NCI-H2171 (cell line): ENCODE measurements at places on chromosomes 5 and 9.
A peak's percentile ranks its signal among the peaks of the same experiment; 100 is the strongest.

GRCh38 chr5:88093765-88094164 lies 174.9 kb downstream of the TMEM161B start:
- no peak for DNase-seq

GRCh38 chr9:81687521-81688261 lies 1.7 kb downstream of the TLE1 start:
- DNase-seq = no peak

GRCh38 chr5:79934681-79935080 lies 56.4 kb downstream of the MTX3 start:
- no peak for DNase-seq

GRCh38 chr5:124650147-124650561 lies 96.3 kb downstream of the ZNF608 start:
- DNase-seq = no peak

GRCh38 chr9:129895376-129896268 lies 60.4 kb downstream of the USP20 start:
- no peak for DNase-seq

- no peak for DNase-seq
These were observed 34.4 kb upstream of the CCDC112 start for GRCh38 chr5:115330830-115331229.

- no peak for DNase-seq
These were observed 165.7 kb downstream of the NSG2 start for GRCh38 chr5:174211277-174211626.

GRCh38 chr9:88197781-88198340 lies 59.6 kb upstream of the SPATA31C2 start:
- no peak for DNase-seq

DNA sequence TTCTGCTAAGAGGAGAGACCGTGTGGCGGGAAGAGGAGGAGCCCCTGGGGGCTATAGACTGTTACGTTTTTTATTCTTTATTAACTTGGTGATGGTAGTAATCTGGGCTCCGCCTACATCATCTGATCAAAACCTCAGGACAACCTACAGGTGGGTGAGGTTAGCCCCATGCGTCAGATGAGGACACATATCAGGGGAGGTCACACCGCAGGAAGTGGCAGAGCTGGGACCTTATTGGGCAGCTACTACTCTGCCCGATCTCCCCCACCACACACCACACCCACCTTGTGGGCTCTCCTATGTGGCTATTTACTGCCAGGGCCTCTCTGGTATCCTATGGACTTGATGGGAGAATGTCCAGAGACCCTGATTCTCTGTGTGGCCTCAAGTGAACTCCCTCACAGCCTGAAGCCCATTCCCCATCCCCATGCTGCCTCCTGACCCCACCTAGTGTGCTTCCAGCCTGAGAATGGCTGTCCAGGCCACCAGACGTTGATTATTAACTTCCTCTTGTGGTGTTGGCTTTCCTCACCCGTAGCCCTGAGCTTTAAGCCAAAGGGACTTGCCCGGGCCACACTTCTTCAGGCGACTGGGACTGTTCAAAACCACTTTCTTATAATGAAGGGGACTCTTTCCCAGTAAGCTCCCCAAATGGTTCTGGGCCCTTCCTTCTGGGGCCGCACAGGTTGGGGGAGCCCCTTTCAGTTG lies 8.2 kb downstream of the UNC5A start:
- no peak for DNase-seq

- DNase-seq = no peak
These were observed 92.9 kb upstream of the MTAP start for GRCh38 chr9:21709464-21710058.

DNA sequence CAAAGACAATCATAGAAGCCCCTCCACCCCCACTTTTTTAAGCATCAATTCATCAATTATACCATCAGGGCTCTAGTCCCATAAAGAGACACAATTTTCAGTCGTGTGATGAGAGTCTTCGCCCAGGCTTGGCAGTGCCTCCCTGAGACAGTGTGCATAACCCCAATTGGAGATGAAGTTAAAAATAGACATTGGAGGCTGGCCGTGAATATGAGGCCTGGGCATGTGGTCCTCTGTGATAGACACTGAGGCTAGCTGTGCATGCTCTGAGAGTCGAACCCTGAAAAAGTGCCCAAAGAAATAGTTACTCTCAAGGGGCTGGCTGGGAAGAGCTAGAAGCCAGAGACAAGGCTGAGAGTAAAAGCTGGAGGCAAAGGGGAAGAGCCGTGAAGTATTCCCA lies 248.6 kb upstream of the NR4A3 start:
- DNase-seq = no peak

DNA sequence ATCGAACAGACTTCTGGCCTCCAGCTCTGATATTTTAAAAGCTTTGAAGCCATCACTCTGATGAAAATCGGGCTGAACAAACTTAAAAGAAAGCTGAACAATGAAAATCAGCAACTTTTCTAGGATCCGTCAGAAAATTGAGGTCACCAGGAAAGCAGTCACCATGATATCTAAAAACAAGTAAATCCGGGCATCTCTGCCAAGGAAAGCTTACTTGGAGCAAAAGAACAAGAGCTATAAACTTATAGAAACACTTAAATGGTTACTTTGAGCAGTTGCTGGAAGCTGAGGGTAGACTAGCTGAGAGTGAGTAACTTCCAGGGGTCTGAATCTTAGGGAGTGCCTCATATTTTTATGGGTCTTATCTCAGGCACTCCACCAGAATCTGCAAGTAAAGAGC lies 1043.0 kb upstream of the CDH18 start:
- no peak for DNase-seq

DNA sequence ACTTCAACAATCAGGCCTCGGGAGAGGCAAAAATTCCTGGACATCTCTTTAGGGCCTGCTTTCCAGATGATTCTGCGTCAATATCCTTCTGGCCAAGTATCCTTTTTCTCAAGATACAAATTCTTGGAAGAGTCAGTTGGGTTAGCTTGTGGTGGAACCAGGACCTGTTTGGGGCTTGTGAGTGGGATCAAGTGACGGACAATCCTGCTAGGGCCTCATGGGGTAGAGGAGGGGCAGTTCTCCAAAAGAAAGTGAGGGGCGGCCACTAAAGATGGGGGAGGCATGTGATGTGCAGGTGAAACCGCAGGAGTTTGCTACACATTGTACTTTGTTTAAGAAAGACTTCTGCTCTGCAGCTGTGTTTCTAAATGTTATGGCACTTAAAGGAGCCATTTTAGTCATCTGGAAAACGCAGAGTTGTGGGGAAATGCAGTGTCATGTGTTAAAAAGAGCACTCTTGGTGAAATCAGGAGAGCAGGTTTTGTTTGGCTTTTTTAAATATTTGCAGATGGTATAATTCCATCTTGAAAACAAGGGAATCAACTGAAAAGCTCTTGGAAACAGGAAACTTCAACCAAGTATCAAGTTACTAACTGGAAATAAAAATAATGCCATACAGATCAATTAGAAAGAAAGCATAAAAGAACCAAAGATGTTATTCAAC lies 27.4 kb upstream of the GSN start:
- DNase-seq = no peak

- DNase-seq = no peak
These were observed 24.2 kb downstream of the FAM78A start for GRCh38 chr9:131252120-131252519.

GRCh38 chr9:129460323-129461261 lies 160.3 kb downstream of the C9orf50 start:
- DNase-seq = peak; percentile 98

GRCh38 chr9:116202219-116202912 lies 48.8 kb downstream of the PAPPA start:
- DNase-seq = no peak

GRCh38 chr5:166576323-166576722 lies 1715.1 kb upstream of the WWC1 start:
- no peak for DNase-seq

DNA sequence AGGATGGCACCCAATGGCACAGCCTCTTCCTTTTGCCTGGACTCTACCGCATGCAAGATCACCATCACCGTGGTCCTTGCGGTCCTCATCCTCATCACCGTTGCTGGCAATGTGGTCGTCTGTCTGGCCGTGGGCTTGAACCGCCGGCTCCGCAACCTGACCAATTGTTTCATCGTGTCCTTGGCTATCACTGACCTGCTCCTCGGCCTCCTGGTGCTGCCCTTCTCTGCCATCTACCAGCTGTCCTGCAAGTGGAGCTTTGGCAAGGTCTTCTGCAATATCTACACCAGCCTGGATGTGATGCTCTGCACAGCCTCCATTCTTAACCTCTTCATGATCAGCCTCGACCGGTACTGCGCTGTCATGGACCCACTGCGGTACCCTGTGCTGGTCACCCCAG lies 25.4 kb downstream of the HRH2 start:
- no peak for DNase-seq

GRCh38 chr5:37839407-37840052 lies at the start of gene GDNF:
Gene GDNF, minus strand, starts transcription at chr5:37840041. Its CDS starts 5,245 bp downstream, at chr5:37834796.
- DNase-seq = peak; percentile 73

- DNase-seq = no peak
These were observed 358.9 kb downstream of the ICE1 start for GRCh38 chr5:5781335-5781734.

- no peak for DNase-seq
These were observed 20.8 kb upstream of the SLC6A3 start for GRCh38 chr5:1465966-1466471.

DNA sequence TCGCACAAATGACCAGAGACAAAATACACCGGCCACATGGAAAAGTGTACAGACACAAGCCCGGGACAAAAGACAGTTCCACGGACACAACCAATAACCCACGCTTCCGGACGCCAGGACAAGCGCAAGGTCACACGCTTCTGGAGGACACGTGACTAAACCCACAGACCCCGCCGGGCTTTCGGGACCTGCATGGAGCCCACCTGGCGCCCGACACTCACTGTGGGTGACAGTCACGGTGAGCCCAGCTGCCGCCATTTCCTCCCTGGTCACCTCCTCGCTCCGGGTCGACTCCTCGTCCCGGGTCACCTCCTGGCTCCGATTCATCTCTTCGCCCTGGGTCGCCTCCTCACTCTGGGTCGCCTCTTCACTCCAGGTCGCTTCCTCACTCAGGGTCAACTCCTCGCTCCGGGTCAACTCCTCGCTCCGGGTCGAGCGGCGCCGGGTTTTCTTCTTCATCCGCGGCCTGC lies 470 bp downstream of the BAG1 start:
- no peak for DNase-seq

GRCh38 chr5:172775326-172776234 lies 4.6 kb upstream of the DUSP1 start:
- DNase-seq = no peak

GRCh38 chr9:22265038-22265437 lies 181.6 kb upstream of the DMRTA1 start:
- no peak for DNase-seq

GRCh38 chr9:4842734-4843133 lies 50.0 kb downstream of the RCL1 start:
- DNase-seq = no peak

DNA sequence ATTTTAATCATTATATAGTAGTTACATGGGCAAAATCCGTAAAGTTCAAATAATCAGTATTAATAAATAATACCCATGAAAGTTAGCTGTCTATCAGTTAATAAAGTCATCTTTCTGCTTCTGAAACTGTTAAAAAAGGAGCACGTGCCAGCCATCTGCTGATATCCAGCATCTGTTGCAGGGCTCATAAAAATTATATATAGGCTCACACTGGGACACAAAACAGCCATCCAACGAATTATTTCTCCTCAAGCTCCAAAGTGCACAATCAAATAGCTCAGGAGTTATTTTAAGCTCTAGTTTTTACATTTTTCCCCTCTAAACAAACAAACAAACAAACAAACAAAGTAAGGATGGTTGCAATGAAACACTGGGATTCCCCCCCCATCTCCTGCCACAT lies 48.3 kb downstream of the MRPS27 start:
- no peak for DNase-seq

DNA sequence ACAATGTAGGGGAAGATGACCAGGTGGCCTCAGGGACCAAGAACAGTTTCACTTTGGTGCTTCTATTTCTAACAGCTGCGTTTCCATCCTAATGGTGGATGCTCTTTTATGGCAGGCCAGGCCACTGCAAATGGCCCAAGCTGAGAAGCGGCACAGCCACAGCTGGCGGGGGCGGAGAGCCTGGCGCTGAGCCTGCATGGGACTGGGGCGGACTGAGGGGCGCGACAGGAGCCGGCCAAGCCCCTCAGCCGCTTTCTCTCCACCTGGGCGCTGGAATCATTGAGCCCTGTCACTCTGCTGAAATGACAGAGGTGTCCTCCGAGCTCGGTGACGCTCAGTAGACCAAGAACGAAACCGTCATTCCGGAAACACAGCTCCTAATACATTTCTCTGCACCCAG lies 317.3 kb upstream of the PDE4D start:
- DNase-seq = no peak

GRCh38 chr5:167952278-167952995 lies 339.0 kb upstream of the WWC1 start:
- DNase-seq = no peak

DNA sequence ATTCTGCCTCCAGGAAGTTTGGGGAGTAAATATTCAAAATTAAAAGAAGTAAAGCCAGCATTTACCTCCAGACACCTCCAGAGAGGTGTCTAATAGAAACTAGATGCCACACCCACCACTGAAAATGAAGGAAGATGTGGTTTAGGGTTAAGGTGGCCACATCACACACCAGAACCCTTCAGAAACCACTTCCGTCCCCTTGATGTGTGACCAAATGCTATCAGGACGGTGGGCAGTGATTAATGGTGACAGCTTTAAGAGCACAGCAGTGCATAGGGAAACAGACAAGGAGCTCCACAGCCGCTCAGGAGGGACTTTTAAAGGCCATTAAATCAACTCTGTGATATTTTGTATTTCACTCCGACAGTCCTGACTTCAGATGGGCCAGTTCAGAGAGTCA lies 295.2 kb downstream of the BRINP1 start:
- no peak for DNase-seq

- DNase-seq = no peak
These were observed 17.1 kb downstream of the SCAI start for GRCh38 chr9:125126019-125126746.

DNA sequence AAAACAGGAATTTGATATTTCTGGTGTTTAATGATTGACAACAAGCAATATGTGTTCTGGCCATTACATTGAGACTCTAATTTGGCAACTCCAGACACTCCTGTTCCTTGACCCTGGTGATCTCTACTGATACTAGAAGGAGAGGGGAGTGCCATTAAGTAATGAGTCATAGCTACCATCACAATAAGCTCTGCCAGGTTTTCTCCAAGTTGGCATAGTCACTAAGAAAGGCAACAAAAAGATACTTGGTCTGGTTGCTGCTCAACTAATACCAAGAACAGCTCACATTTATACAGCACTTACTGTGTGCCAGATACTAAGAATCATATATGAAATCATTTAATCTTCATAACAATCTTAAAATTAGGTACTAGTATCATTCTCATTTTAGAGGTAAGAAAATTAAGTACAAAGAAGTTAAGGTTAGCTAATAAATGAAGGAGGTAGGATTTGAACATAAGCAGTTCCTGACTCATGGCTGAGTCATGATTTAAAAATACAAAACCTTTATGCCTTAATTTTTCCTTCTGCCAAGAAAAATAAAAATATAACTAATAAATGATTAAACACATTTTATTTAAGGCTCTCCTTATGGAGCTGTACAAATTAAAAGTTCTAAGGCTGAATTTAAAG lies 19.9 kb upstream of the PRXL2C start:
- no peak for DNase-seq

DNA sequence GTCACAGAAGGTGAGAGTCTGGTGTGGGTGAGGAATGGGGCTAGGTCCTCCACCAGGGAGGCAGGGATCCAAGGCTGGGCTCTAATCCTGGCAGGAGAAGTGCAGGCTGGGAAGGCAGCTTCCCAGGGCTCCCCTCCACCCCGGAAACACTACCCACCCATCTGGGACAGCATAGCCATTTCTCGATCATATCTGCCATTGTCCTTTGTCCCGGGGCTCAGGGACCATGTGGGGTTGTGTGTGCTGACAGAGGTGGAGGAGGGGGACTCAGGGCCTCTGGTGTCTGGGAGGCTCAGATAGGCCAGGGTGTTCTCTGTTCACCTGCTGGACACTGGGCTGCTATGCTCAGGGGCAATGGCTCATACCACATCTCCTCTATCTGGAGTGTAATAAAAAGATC lies 32.2 kb upstream of the STRBP start:
- DNase-seq = no peak
